ENCODE measurements at places on chromosomes 1 and 21.

GRCh38 chr1:83318366-83318765, 680.6 kb downstream of the TTLL7 start:
- DNase-seq: no peak

GRCh38 chr1:18032172-18032859, 75.3 kb upstream of the IGSF21 start:
- DNase-seq: no peak

DNA sequence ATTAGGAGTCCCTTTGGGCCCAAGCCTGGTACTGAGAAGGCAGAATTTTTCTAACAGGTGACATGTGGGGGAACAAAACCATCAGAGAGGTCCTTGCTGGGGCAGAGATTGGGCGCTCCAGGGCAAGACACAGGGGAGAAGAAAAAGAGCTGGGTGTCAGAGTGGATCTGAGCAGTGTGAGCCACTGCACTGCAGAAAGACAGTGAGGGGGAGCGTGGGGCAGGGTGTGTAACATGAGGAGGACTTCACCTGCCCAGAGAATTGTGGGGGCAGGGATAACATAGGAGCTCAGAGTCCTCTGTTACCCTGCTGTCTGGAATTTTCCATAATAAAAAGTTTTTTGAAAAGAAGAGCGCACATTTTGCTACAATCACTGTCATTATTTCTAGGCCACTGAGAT, 25.5 kb upstream of the CSF3R start:
- no peak for DNase-seq

- DNase-seq: no peak
Observed at GRCh38 chr21:33684923-33685560, 42.7 kb downstream of the ITSN1 start.

DNA sequence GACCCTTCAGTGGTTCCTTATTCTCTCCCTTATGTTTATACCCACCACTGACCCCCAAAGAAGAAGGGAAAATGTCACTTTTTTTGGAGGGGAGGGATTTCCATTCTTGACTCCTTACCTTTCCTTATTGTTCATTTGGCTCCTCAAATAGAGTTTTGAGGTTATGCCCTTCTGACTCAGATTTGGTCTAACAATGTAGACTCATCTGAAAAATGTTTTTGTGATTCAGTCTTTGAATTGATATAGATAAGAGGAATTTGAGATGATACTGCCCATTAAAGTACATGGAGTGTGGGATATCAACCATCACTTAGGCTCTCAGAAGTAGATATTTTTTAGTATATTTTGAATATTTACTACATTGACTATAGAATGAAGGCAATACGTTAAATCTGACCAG, 16.1 kb downstream of the USP1 start:
- DNase-seq: no peak

GRCh38 chr1:8871965-8872399, 6.5 kb downstream of the ENO1 start:
- DNase-seq: no peak

GRCh38 chr1:95627244-95627643, 393.2 kb downstream of the RWDD3 start:
- DNase-seq: no peak

DNA sequence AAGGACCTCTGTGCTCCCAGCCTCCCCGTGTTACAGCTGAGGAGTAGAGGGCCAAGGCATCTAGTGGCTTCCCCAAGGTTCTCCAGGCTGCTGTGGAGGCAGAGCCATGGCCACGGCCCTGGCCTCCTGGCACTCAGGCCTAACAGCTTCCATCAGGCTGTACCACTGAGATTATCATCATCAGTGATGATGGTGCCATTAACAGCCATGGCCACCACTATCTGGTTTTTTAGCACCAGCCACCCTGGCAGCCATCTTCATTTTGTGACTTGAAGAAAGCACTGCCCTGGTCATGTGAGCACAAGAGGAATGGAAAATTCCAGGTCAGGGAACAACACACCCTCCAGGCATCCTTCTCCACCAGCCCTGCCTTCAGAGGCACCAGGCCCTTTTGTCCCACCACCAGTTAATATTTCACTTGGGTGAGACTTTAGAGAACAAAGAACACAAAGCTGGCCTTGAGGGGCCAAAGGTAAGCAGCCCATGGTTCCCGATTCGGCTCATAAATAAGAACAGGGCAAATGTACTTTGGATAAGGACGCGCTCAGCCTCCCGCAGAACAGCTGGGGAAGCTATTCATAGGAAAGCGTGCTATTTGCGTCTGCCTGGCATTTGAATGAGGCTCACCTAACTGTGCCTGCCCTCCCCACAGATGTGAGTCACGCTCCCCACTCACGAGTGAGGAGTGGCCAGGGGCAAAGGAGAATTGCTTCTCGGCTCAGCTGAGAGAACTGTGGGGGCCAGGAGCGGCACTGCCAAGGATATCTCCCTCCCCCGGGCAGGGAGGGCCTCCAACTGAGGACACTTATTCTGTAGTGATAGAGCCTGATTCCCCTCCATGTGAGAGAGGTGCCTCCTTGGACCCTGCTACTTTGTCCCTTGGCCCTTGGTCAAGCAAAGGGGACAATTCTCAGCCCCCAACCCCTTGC, 95.6 kb downstream of the CD58 start:
- DNase-seq: no peak

DNA sequence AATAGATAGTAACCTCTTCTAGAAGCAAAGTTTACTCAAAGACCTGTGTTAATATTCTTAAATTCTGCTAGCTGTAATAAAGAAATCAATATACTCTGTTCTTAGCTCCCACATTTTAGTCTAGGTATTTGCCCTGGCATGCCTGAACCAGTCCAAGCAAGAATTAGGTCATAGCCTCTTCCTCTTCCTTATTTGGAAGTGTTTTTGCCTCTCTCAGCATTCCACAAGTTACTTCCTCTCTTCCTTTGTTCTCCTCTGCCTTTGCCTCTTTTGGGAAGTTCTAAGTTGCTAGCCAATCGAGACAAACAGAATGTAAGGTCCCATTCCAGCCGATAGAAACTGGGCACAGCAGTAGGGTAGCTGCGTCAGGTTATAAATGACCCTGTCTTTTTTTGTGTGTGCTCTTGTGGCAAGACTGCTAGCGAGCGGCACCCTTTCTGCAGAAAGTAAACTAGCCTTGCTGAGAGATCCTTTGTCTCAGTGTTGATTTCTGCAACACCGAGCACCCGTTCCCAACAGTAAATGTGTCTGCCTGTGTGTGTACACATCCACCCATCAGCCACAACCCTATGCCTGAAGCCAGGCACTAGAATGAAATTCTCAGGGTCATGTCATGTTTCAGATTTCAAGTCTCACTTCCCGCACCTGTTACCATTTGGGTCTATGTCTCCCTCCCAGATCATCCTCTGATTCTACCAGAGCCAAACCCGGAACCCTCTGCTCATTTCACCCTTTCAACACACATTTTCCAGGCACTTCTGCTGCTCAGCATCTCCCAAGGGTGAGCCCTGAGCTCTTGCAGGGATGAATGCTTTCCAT, 37.5 kb downstream of the LRRC3 start:
- DNase-seq: no peak

DNA sequence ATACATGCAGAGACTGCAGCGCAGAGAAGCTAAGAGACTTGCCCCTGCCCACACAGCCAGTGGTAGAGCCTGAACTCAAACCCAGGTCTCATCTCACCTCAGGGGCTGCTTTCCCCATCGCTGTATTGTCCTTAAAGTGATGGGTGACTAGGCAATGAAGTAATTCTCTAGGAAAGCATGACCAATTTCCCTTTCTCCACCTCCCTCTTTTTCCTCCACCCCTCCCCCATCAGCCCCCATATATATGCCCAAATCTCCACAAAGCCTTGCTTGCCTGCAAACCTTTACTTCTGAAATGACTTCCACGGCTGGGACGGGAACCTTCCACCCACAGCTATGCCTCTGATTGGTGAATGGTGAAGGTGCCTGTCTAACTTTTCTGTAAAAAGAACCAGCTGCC, at the start of gene IL24:
Gene IL24, plus strand, starts transcription at position 269 of the 400 bp plus-strand sequence. CDS start 390 bp downstream, outside the sequence.
- DNase-seq: no peak

DNA sequence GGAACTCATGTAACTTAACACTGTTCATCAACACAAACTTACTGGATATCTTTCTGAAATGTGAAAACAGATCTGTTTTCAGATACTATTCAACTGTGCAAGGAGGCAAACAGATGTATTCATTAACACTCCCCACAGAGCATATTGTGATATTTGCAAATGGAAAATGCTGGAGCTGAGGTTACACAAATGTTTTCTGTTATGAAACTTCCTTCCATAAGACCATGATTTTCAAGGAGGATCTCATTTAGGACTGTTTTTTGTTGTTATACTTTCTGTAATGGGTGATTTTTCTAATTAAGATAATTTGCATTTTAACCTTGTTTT, 56.1 kb downstream of the GABPA start:
- no peak for DNase-seq

- no peak for DNase-seq
Observed at GRCh38 chr1:1088029-1088800, 14.1 kb upstream of the RNF223 start.

DNA sequence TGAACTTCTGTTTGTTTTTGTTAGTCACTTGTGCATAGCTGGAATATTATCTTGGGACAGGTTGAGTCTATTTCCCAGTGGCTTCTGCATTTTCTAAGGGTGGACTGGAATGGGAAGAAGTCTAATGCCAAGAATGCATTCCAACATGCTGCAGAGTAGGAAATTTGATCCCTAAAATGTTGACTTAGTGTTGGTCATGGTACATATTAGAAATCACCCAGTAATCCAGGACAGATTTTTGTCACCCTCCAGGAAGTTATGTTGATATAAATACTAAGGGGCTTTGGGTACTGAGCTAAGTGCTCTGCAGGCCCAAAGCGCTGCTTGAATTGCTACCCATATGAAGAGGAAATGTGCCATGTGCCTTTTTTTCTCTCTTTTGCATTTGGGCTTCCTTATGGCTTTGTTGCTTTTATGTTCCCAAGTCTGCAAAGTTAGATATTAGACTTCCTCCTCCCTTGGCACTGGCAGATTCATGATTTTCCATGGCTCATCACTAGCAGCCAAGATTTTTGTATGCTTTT, 10.0 kb downstream of the ARID1A start:
- DNase-seq: no peak

DNA sequence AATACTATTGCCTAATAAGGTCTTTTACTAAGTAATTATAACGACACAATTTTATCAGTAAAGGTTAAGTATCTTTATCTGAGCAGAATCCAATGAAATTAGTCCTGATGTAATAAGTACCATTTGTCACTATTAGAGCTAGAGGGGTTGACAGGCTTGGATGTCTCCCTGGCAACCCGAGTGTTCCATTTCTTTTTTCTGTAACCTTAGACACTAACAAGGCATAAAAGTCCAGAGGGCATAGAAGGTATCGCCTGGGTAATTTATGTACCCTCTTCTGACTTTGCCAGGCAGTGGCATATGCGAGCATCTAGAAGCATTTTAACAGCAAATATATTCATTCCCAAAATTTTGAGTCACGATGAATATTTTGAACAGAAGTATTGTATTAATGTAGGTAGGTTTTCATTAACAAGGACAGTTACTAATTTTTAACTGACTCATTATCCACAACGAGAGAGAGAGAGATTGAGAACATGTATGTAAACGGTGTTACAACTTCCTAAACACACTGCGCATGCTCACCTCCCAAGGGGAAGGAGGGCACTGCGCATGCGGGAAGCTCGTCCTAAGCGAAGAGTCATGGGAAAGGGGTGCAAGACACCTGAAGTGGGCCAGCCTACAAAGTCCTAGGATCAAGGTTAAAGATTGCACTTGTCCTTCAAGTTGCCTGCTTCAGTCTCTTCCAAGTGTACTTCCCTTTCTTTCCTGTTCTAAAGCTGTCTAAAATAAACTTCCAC, 423.9 kb downstream of the DSCAM start:
- no peak for DNase-seq
